Renal pelvis (tissue), 12 donors: ENCODE measurements at places on chromosomes 2 and 18. TPM values are rescaled to one million over a fixed set of nuclear protein-coding genes. Genes with fewer than 3 reads are reported as not detected.

The TM4SF20 gene
- polyA plus RNA-seq = 0.16 TPM

The LGALSL gene
- polyA plus RNA-seq = 34.6 TPM

The MBP gene
- polyA plus RNA-seq = 20.4 TPM

The RNASEH1 gene
- 20.6 TPM for polyA plus RNA-seq

The CFAP221 gene
- 18.5 TPM for polyA plus RNA-seq

The SERPINB3 gene
- polyA plus RNA-seq = not detected

The ALPG gene
- polyA plus RNA-seq = not detected

The LIPT1 gene
- polyA plus RNA-seq = 18.8 TPM

The L3MBTL4 gene
- 5.7 TPM for polyA plus RNA-seq

The DSG1 gene
- 0.10 TPM for polyA plus RNA-seq

The TGFBRAP1 gene
- polyA plus RNA-seq = 15.0 TPM

The ERFE gene
- 6.0 TPM for polyA plus RNA-seq

The NMS gene
- not detected for polyA plus RNA-seq

The FAM168B gene
- polyA plus RNA-seq = 117 TPM

The PTPRN gene
- polyA plus RNA-seq = 0.17 TPM

The VWA3B gene
- polyA plus RNA-seq = 0.51 TPM

The AGXT gene
- 0.11 TPM for polyA plus RNA-seq

The FBXO11 gene
- 65.6 TPM for polyA plus RNA-seq

The ITGB6 gene
- 12.2 TPM for polyA plus RNA-seq

The NEMP2 gene
- 13.7 TPM for polyA plus RNA-seq

The REG3A gene
- not detected for polyA plus RNA-seq

The CNTNAP5 gene
- polyA plus RNA-seq = 0.11 TPM

The LYG2 gene
- 0.17 TPM for polyA plus RNA-seq

The BCL11A gene
- 16.1 TPM for polyA plus RNA-seq

The CYP1B1 gene
- polyA plus RNA-seq = 99.3 TPM

The CXCR1 gene
- polyA plus RNA-seq = not detected

The CD207 gene
- not detected for polyA plus RNA-seq

The CNDP1 gene
- 2.6 TPM for polyA plus RNA-seq

The TWIST2 gene
- 7.6 TPM for polyA plus RNA-seq

The SETBP1 gene
- 35.1 TPM for polyA plus RNA-seq

The TMEM17 gene
- polyA plus RNA-seq = 6.3 TPM

The CNGA3 gene
- not detected for polyA plus RNA-seq

The ANTXR1 gene
- 70.8 TPM for polyA plus RNA-seq

The IL1R1 gene
- polyA plus RNA-seq = 29.5 TPM

The RBBP8 gene
- polyA plus RNA-seq = 52.7 TPM

The PLEKHH2 gene
- 66.9 TPM for polyA plus RNA-seq

The LRRTM1 gene
- polyA plus RNA-seq = 41.7 TPM

The CDKL4 gene
- polyA plus RNA-seq = 0.38 TPM

The DBI gene
- polyA plus RNA-seq = 239 TPM

The IAH1 gene
- 42.0 TPM for polyA plus RNA-seq

The UGT1A4 gene
- polyA plus RNA-seq = not detected

The ATP6V1C2 gene
- polyA plus RNA-seq = 6.7 TPM

The ZAP70 gene
- 2.4 TPM for polyA plus RNA-seq

The DNER gene
- 58.5 TPM for polyA plus RNA-seq

The ABCG5 gene
- polyA plus RNA-seq = 0.40 TPM

The SPP2 gene
- polyA plus RNA-seq = not detected

The WIPF1 gene
- polyA plus RNA-seq = 22.6 TPM

The AQP12B gene
- polyA plus RNA-seq = 0.57 TPM

The PLEK gene
- polyA plus RNA-seq = 6.4 TPM
